ENCODE measurements at places on chromosomes 3 and 15.

- DNase-seq, result no peak
Observed at GRCh38 chr15:48623456-48623855, 22.1 kb downstream of the FBN1 start.

DNA sequence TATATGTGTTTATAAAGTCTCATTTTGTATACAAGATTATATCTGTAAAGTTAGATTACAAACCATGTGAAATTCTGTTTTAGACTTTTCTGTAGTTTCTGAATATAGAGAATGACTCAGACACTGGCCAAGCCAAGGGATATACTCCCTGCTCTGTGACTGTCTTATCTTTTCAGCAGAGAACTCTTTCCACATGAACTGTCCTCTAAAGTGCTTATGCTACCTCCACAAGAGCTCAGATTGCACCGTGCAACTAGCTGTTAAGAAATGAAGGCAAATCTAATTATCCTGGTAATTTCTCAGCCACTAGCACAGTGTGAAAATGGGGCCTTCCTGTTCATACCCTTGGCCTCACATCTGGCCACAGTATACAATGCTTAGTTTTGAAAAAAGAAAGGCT lies 44.3 kb upstream of the CPNE4 start:
- DNase-seq, result no peak

GRCh38 chr3:49673715-49674496 lies at the start of gene APEH:
APEH (plus strand) TSS chr3:49674351; CDS start chr3:49674402, 51 bp downstream.
- no peak for DNase-seq

GRCh38 chr3:24343084-24343783 lies 151.4 kb downstream of the THRB start:
- DNase-seq, result no peak

DNA sequence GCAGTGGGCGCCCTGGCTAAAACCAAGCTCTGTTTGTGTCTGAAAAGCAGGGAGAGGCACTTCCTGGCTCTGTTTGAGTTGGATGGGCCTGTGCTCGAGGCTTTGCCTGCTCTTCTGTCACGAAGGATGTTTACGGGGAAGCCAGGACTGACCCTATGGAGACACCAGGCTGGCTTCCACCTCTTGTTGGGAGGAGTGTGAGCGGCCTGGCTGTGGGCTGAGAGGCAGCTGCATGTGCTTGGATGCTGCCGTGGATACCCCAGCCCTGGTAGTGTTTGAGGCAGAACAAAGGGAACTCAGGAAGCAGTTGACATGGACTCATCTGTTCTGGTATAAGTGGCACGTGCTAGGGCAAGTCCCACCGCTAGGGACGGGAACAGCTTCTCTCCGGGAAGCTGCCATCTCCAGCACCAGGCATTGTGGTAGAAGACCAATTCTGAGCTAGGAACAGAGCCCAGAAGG lies 17.6 kb upstream of the SLC41A3 start:
- DNase-seq, result no peak

DNA sequence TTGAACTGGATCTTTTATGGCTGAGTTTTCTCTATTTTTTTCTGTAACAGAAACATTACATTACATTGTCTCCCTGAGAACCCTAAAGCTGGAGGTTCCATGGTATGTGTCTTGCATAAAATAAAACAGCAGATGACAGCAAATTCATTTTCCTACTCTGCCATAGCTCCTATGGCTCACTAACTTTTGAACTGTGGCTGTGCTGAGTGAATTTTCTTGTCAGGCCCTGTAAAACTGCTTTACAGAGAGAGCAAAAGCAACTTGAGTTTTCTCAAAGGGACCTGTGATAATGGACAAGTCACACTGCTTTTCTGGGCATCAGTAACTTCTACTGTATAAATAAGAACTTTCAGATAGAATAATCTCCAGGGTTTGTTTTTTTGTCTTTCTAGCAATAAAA lies 129.9 kb upstream of the TSC22D2 start:
- DNase-seq, result no peak

GRCh38 chr3:130259166-130259874 lies 86.2 kb upstream of the COL6A5 start:
- DNase-seq, result no peak

- no peak for DNase-seq
Observed at GRCh38 chr15:39084674-39085530, 496.0 kb upstream of the THBS1 start.

- DNase-seq, result no peak
Observed at GRCh38 chr15:100759106-100759505, 120.5 kb upstream of the ALDH1A3 start.

GRCh38 chr3:136068708-136069107 lies 103.2 kb downstream of the PPP2R3A start:
- no peak for DNase-seq

GRCh38 chr15:28133281-28133680 lies 34.2 kb upstream of the OCA2 start:
- DNase-seq, result no peak
